ENCODE measurements at places on chromosomes 5 and 9.

GRCh38 chr9:77980622-77981021 is 51.0 kb downstream of the GNAQ start:
- no peak for DNase-seq

DNA sequence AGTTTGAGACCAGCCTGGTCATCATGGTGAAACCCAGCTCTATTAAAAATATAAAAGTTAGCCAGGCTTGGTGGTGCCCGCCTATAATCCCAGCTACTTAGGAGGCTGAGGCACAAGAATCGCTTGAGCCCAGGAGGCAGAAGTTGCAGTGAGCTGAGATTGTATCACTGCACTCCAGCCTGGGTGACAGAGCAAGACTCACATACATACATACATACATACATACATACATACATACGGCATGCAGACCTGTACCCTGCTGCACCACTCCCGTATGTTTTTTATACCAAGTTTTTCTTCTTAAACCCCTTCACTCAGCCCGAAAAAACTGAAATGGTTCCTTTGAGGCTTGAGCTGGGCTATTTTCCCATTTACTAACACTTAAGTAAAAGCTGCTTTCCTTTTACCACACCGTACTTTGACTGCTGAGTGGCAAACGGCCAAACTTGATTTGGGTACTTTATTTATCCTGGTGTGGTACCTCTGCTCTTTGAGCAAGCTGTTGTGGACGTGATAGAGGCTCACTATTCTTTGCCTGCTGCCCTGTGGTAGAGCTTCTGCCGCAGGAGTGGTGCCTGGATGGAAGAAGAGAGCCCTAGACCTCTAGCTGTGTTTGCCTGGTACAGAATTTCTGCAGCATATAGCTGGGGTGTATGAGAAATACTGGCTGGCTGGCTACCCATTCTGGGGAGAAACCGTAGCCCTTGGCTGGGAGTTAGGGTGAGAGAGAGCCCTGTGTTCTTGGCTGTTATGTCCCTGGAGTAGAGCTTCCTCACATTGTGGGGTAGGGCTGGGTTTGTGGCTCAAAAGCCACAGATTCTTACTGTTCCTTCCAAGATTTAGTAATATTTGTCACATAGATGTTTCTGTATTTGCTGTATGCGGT is 19.4 kb downstream of the IPO11 start:
- DNase-seq, result no peak

DNA sequence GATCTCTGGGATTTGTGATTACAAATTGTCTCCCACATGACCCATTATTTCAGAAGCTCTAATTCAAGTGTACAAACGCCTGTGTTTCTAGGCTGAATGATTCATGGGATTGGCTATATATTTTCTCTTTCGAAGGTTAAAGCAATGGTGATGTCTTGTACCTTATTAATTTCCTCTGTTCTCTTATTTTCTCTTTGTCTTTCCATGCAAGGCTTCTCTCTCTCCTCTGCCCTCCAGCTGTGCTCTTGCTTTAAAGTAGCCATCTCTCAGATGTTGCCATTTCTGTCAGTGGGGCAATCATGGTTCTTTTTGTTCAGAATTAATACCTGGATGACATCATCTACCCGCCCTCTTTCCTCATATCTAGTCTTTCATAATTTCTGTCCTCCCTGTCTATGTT is 184.3 kb upstream of the ATP10B start:
- no peak for DNase-seq

DNA sequence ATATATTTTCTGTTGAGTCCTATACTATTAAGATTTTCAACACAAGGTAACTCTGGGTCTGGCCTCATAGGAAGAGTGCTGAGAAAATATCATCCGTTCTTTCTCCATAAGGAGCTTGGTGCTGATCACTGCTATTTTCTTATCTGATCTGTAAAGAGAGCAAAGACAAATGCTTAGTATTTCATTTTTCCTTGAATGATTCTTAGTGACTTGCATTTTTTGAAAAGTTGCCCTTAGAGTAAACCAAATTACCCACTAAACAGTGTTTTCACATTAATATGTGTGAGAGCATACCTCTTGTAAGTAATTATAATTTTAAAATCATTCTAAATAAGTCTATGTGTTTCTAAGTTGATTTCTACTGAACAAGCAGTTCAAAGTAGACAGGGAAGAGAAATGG is 121.3 kb upstream of the CTSV start:
- DNase-seq, result no peak

- no peak for DNase-seq
These were observed 12.4 kb downstream of the PCAT7 start for GRCh38 chr9:94567271-94567670.

- DNase-seq, result no peak
These were observed 51.4 kb upstream of the BNC2 start for GRCh38 chr9:16921855-16922254.

DNA sequence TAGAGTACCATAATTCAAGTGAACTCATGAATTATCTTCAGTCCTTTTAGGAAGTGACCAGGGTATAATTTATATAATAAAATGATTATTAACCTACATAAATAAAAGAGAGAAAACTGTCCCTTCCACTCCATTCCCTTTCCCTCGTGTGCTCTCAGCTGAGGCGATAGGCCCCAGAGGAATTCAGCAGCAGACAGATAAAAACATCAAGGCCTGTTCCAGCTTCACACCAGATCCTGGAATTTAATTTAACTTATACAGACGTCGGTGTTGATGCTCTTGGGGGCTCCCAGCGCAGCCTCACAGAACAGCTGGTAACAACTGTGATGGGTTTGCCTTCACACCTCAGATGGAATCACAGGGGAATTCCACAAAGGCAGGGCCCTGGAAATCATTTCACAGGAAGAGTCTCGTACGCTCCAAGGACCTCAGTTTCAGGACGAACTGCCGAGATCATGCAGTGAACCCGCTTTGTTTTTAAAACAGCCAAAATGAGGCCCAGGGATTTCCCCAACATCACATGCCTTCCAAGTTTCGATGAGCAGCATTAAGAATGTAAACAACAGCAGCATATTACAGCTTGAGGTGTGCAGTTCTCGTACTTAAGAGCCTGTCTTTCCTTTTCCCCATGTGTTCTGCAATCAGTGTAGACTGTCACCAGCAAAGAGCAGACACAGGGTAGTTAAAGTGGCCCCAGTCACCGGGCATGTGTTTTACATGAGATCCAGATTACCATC is 73.6 kb upstream of the ALDH1B1 start:
- no peak for DNase-seq

- no peak for DNase-seq
These were observed 11.7 kb upstream of the INPP5E start for GRCh38 chr9:136451221-136451877.

DNA sequence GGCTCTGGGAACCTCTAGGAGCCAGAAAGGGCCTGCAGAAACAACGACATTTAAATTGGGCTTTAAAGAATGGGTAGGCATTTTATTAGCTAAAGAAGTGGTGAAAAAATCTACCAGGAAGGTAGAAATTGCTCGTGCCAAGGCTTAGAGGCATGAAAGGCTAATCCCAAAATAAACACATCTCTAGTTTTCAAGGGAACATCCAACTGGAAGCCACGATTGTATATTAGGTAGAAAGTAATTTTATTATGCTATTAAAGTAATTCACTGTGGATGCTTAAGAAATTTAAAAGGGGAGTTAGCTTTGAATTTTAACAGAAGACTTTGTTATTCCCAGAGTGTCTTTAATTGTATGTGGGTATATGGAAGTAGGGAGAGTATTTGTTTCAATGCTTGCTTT is 17.5 kb upstream of the CNTLN start:
- no peak for DNase-seq

DNA sequence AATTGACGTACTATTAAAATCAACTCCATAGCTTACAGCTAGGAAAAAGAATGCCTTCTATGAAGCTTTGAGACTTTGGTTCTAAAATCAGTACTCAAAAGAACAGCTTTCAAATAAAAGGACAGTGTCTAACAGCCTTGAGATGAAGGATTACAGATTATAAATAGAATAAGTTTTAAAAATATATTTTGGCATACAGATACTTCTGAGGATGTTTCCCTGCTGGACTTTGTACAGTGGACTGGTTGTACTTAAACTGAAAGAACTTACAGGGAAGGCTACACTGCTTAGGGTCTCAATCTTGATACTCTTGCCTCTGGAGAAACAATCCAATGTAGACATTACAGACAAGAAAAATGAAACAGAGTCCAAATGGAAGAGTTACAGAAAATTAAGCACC is 452.7 kb downstream of the CETN3 start:
- no peak for DNase-seq

DNA sequence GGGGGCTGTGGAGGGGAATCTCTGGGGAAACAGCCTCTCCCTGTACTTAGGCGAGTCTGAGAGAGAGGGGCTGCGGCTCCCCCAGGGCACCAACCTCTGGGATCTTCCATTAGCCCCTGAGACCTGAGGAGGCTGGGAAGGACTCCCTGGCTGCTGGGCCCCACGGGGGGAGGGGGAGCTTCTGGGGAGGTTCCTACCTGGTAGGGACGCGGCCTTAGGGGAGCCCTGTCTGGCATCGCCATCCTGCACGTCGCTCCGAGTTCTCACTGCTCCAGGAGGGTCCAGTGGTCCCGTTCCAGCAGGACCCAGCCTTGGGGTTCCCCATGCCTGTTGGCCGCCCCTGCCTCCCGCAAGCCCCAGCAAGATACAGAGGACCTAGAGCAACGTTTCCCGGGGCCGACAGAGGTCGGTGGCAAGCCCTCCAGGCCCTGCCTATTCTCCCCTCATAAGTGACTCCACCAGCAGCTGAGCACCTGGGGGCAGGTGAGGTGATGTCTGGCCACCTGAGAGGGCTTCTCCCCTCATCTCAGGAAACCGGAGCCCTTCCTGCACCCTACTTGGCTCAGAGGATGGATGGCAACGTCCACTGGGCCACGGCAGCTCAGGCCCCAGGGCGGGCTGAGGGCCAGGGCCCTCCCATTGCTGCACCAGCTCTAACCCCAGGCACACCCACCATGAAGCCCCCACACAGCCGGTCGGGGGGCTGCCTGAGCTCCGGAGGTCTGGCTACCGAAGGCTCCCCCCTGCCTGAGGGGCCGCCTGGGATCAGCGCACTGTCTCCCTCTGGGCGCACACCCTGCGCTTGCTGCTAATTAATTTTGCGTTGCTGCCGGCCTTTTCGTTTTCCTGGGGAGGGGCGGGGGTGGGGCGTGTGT is 22.5 kb downstream of the TPPP start:
- no peak for DNase-seq

GRCh38 chr5:159510282-159510681 is 180.0 kb upstream of the IL12B start:
- DNase-seq, result no peak

GRCh38 chr9:6109571-6109970 is 94.1 kb upstream of the RANBP6 start:
- DNase-seq, result no peak

- DNase-seq, result no peak
These were observed 26.8 kb downstream of the NMRK1 start for GRCh38 chr9:75061169-75061568.

Measured in HuH-7 (cell line).